ENCODE measurements at places on chromosomes 12 and 14.

- DNase-seq: no peak
Observed at GRCh38 chr12:66351301-66351700, 49.0 kb downstream of the HELB start.

DNA sequence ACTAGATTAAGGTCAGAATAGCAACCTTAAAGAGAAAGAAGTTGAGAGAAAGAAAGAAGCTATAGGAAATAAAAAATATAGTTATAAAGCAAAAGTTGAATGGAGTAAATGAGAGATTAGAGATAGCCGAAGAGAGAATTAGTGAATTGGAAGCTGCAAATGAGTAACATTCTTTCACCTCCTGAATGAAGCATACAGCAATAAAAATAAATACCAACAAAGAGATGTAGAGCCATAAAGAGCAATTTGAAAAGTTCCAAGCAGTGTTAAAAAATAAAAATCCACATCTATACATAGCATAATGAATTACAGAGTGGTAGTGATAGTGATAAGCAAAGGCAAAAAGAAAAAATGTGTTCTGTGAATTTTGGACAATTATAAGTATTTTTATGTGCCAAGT lies 177.9 kb downstream of the VRK1 start:
- no peak for DNase-seq

DNA sequence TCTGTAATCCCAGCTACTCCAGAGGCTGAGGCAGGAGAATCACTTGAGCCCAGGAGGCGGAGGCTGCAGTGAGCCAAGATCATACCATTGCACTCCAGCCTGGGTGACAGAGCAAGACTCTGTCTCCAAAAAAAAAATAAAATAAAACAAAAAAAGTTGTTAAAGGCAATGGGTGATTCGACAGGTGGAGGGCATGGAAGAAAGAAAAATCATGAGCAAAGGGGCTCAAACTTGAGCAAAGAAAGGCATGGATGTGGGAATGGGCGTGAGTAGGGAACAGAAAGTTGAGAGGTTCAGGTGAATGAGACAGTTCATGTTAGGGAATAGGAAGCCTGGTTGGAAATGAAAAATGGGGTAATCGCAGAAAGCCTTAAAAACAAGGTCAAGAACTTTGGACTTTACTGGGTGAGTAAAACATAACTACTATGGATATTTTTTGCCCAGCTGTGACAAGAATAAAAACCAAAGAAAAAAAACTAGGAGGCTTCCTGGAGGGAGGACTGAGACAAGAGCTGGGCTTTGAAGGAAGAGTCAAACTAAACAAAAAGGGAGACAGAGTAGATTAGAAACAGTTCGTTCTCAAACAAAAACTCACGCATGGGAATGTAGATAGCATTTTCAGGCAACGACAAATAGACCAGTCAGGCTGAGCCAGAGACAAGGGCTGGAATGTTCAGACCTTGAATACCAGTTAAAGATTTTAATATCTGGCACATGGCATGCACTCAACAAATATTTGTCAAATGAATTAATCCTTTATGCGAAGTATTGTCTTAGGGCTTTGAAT lies 18.8 kb downstream of the PYM1 start:
- DNase-seq: no peak

DNA sequence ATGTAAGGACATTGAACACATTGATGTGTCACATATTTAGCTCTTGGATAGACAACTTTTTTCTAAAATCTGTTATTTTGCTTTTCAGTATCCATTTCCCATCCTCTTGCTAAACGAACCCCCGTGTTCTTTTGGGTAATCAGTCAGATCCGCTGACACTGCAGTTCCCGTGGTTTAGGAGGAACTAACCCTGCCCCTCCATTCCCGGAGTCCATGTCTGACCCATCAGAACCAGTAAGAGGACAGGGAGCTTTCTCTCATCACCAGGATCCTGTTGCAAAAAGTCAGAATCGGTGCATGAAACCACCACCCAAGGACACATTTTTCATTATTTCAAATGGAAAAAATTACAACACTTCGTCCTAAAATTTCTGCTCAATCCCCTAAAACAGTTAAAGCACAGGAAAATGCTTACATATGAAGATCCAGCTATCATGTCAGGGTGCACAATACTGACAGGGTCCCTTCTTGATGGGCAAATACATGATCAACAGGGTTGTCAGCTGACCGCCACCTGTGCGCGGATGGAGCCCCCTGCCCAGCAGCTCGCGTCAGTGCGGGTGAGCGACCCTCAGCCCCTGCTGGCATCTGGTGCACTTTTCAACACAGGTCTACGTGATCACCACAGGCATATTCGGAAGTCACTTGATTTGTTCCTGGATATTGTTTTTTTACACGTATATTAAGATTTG lies 276.8 kb downstream of the ADGRD1 start:
- DNase-seq: no peak

GRCh38 chr12:93019975-93020630 lies 91.0 kb upstream of the EEA1 start:
- DNase-seq: no peak

Data from stimulated activated effector memory CD8-positive, alpha-beta T cell treated with anti-CD3 and anti-CD28 coated beads, Interleukin-12 subunit alpha, Interleukin-12 subunit beta, amount 100 ng/mL, for 72 hours (primary cell).